Mesothelial cell of epicardium (in vitro differentiated cells): ENCODE measurements at places on chromosomes 4 and X.

- no peak for DNase-seq
Measured at GRCh38 chr4:138650929-138651448, 364.6 kb upstream of the NOCT start.

- no peak for DNase-seq
Measured at GRCh38 chr4:100087743-100088142, 102.5 kb downstream of the DDIT4L start.

GRCh38 chrX:129361576-129361975, 161.7 kb downstream of the SMARCA1 start:
- no peak for DNase-seq

- DNase-seq, result no peak
Measured at GRCh38 chr4:83629945-83630721, 94.2 kb downstream of the GPAT3 start.

GRCh38 chrX:130563476-130563875, 161.7 kb downstream of the RBMX2 start:
- DNase-seq, result no peak

DNA sequence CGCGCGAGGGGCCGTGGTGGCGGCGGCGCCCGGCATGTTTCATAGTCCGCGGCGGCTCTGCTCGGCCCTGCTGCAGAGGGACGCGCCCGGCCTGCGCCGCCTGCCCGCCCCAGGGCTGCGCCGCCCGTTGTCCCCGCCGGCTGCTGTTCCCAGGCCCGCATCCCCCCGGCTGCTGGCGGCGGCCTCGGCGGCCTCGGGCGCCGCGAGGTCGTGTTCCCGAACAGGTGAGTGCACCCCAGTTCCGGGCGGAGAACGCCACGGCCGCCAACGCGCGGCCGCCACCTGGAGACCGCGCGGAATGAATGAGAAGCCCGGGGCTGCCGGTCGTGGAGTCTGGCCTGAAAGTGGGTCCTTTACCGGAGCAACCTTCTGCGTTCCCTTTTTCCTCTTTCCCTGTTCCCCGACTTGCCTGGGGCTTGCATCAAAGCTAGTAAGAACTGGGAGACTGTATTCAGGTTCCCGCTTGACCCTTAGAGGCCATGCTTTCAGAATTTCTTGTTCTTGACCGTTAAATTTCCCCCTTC, 429 bp downstream of the NOCT start:
- DNase-seq, result no peak

GRCh38 chr4:41202356-41202755, 12.0 kb downstream of the APBB2 start:
- no peak for DNase-seq
